Breast epithelium (tissue), 4 donors: ENCODE measurements at places on chromosomes 3 and 15. TPM values are rescaled to one million over a fixed set of nuclear protein-coding genes. Genes with fewer than 3 reads are reported as not detected.

DNA sequence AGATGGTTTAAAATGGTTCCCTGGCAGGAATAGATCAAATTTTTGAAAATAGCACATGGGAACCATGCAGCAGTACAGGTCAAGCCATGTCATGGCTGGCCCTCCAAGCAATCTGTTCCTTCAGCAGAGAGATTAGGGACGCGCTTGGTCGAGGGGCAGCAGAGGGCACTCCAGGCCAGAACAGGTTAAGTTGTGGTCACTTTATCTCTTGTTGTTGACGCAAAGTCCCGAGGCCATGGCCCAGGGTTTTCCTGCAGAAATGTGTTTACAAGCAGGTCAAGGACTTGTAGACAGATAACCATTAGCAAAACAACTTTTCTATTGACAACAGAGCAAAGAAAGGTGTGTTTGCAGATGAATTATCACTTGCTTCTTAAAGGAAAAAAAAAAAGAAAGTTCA lies 570.0 kb upstream of the NR2F2 start:
- no peak for DNase-seq

DNA sequence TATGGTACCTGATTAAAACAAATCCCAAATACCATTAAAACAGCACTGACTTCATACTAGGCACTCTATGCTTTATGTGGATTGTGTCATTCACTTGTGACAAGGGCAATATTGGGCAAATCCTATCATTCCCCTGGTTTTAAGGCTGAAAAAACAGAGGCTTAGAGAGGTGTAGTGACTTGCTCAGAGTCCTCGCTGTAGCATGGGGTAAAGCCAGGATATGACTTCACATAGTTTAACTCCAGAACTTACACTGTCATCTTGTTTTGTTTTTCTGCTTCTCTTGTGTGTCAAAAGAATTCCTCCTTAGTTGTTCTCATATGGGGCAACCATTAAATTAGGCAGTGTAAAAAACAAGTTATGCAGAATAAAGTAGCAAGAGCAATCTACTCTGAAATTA lies 40.3 kb upstream of the ICE2 start:
- DNase-seq, result no peak

- no peak for DNase-seq
These were observed 32.9 kb downstream of the CMSS1 start for GRCh38 chr3:99850608-99851007.

- DNase-seq, result no peak
These were observed 422.2 kb downstream of the ZNF385D start for GRCh38 chr3:21328711-21329390.

Gene SCG5
- 5.0 TPM for total RNA-seq
